Right renal cortex interstitium (tissue), 3 donors: ENCODE measurements at places on chromosomes 2 and 18. TPM values are rescaled to one million over a fixed set of nuclear protein-coding genes. Genes with fewer than 3 reads are reported as not detected.

- no peak for DNase-seq
Observed at GRCh38 chr2:179268277-179268925, 3.8 kb upstream of the SESTD1 start.

DNA sequence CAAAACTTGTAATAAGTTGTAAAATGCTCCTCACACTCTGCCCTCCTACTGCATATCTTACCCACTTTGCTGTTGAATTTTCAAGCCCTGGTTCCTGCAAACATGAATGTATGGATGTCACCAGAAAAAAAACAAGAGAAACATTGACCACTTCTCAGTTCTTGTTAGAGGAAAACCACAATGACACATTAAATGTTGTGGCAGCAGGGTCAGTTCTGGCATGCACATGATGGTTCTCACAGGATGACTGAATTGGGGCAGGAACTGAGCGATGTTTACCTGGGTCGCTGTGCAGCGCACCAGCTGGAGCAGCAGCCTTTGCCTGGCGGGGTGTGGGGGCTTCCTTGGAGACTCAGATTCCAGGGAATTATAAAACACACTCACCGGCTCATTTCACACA, 14.0 kb upstream of the PRKCE start:
- DNase-seq, result no peak

DNA sequence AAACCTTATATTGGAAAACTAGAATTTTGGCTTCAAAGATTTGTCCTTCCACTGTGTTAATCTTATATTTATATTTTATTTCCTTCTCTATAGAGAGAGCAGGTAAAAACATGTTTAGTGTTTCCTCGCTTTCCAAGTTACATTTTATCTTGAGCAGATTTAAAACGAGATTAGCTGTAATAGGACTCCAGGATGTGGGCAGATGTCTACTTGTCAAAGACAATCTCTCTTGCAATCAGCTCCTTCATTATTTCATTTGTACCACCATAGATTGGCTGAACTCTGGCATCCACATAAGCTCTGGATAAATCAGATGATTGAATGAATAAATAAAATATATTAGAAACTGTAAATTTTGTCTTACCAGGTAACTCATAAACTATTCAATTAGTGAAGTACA, 17.5 kb upstream of the KANSL1L start:
- DNase-seq, result no peak

DNA sequence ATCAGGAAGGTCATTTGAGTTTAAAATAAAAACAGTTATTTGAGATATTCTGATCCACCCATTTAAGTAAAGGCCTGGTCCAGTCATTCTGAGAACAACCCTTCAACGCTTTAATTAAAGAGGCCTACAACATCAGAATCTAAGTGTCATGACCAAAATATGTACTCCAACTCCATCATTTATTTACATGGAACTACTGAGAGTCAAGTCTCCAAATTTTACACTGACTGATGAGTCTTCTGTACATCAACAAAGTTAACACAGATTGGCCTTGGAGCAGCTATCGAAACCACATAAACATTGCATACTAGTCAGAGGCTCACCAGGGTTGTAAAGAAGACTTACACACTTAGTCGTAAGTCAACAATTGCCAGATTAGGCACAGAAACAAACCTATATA, 37.1 kb downstream of the PIEZO2 start:
- no peak for DNase-seq

DNA sequence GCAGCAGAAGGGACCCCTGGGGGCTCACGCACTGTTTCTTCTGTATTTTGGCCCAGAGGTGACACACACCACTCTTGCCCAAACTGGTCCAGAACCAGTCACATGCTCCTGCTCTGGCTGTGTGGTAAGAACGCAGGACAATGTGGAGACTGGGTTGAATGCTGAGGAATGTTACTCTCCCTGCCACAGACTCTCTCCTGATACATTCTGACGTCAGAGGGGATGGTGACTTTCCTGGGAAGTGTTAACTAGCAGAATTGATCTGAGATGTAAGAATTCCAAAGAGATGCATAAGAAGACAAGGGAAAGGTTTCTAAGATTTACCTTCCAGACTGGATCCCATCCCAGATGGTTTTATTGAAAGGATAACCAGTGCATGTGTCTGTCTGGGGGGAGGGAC, 100.8 kb downstream of the ASB1 start:
- no peak for DNase-seq

DNA sequence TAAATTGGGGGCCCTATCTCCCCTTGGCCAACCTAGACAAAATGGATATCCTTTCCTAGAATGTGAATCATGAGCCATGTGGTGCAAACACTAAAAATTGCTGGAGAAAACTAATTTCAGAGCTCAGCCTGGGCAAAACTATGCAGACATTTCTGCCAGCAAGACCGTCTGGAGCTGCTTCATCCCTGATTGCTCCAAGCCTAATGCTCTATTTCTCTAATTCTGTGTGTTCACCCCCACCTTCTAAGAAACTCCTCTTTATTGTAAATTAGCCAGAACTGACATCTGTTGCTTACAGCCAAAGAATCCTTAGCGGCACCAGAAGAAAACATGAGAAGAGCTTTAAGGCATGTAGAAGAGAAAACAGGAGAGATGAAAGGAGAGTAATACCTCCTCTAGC, 337.7 kb upstream of the CHAC2 start:
- DNase-seq, result no peak

GRCh38 chr18:48460929-48461583, 51.9 kb upstream of the ZBTB7C start:
- no peak for DNase-seq

DNA sequence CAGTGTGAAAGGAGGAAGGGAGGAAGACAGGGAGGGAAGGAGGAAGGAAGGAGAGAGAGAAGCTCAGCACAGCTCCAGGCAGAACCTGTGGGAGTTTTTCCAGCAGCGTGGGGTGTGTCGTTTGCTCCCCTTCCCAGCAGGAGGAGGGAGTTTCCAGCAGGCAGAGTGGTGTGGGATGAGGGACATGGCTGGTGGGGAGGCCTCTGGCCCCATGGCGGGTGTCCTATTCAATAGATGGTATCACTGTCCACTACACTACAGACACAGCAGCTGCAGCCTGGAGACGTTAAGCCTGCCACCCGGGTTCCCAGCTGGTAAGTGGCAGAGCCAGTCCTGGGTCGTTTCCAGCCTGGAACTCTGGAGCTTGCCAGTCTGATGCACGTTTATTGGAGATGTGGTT, 44.7 kb downstream of the GLI2 start:
- DNase-seq, result no peak

GRCh38 chr2:127619877-127620705, 25.9 kb upstream of the GPR17 start:
- DNase-seq, result no peak

DNA sequence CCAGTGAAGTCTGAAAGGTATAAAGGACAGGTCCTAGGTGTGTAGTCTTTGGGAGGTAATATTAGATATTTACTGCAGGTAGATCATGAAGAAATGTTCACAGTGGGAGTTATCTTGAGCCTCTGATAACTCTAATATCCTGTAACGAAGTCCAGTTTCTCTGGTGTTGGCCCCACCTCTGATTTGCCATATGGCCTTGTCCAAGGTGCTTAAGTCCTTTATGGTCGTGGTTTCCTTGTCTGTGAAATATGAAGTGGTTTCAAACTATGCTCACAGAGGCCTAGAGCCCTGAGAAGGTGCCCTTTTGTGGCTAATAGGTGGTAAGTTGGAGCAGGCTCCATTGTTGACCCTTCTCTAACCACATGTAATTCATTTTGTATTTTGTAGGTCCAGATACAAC, 190.7 kb downstream of the ICOS start:
- DNase-seq, result no peak

GRCh38 chr2:240565333-240566202, 2.7 kb upstream of the RNPEPL1 start:
- DNase-seq, result no peak

DNA sequence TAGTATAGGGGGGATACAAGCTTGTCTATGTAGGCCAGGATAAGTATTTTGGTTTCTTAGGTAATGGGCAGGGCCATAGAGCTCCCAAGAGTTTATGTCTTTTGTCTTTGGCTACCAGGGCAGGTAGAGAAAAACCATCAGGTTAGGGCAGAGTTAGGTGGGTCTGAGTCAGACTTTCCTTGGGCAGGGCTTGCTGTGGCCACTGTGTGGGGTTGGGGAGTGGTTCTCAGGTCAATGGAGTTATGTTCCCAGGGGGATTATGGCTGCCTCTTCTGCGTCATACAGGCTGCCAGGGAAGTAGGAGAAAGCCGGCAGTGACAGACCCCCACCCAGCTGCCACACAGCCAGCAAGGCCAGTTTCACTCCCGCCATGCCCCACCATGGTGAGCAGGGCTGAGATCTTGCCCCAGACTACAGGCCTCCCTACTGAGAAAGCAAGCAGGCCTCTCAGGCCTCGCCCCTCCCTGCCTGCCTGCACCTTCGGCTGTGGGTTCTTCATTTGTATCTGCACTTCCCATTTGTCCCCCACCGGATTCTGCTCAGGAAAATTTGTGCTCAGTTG, 55.5 kb downstream of the RPIA start:
- no peak for DNase-seq

DNA sequence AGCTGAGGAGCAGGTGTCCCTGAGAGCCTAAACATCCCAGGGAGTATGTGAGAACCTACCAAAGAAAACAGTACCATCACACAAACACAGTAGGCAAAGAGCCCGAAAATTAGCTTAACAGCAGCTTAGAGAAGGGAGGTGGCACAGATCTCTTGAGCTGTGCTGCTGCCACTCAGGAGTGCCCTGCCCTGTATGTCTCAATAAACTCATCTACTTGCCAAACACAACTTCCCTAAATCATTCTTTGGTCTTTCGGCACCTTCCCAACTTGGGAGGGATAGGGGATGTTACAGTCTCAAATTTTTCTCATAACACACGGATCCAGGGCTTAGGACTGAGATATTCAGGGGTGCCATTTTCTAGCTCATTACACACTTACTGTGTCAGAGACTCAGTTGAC, 45.3 kb upstream of the C1D start:
- DNase-seq, result no peak

DNA sequence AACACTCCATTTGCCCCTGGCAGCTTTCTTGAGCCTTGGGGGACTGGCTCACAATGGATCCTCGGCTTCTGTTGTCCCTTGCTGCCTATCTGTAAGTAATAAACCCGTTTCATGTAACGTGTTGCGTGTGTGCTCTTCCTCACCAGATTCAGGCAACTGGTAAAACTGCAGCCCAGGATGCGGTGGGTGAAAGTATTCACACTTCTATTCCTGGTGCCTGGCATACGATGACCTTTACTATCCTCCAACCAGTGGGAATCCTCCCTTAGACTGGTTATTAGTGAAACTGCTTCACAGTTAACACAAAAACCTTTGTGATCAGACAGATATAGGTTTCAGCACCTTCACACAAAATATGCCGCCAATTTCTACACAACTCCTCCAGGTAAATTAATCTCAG, 13.6 kb upstream of the ICA1L start:
- no peak for DNase-seq

GRCh38 chr18:49846718-49847470, 33.6 kb upstream of the ACAA2 start:
- no peak for DNase-seq

DNA sequence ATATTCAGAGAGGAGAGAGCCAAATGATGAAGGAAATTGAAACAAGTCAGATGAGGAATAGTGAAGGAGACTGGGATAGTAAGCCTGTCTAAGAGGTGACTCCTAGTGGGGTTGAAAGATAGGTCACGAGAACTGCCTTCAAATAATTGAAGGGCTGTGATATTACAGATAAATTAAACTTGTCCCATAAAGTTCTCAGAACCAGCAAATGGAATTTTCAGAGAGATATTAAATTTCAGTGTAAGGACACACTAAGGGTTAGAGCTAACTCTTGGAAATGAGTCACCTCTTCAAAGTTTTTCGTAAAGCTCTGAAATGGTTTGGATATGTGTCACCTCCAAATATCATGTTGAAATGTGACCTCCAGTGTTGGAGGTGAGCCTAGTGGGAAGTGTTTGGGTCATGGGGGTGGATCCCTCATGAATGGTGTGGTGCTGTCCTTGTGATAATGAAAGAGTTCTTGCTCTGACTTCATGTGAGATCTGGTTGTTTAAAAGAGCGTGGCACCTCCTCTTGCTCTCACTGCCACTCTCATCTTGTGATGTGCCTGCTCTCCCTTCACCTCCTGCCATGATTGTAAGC, 87.3 kb downstream of the BABAM2 start:
- DNase-seq, result no peak

- no peak for DNase-seq
Observed at GRCh38 chr2:239871481-239872435, 153.4 kb downstream of the NDUFA10 start.

GRCh38 chr2:170361090-170361936, 183.4 kb downstream of the MYO3B start:
- no peak for DNase-seq

DNA sequence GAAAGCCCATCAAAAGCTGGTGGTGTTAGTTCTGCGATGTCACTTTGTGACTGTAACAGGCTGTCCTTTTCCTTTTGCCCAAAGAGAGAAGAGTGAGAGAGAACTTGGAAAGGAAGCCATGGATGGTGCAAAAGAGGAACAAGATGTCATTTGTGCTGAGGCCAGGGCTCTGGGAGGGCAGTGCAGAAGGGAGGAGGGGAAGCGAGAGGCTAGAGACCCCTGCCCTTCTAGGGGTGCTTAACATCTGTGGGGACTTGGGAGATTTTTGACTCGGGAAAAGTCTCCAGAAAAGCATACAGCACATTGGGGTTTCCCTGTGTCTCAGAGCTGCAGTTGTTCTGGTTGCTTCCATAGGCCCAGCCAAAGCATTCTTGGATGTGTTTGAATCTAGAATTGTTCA, 49.6 kb downstream of the ZBTB7C start:
- no peak for DNase-seq

DNA sequence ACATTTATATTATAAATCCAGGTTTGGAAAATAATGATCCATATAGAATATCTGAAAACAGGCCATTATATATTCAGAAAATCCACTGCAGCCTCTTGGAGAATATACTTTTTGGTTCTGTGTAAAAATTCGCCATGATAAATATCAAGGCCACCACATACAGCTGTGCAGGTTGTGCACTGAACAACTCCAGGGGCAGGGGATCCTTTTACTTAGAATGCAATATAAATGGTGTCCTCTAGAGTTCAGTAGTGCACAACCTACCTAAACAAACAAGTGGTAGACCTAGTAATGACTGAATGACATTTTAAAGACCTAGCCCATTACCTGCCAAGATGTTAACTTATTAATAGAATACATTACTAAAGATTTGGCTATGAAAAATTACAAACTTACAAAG, 22.4 kb downstream of the MOGAT1 start:
- no peak for DNase-seq

- no peak for DNase-seq
Observed at GRCh38 chr2:85753525-85754312, at the start of gene ATOH8. Gene ATOH8 (plus strand): TSS chr2:85753991. CDS start chr2:85754190, 199 bp downstream.

DNA sequence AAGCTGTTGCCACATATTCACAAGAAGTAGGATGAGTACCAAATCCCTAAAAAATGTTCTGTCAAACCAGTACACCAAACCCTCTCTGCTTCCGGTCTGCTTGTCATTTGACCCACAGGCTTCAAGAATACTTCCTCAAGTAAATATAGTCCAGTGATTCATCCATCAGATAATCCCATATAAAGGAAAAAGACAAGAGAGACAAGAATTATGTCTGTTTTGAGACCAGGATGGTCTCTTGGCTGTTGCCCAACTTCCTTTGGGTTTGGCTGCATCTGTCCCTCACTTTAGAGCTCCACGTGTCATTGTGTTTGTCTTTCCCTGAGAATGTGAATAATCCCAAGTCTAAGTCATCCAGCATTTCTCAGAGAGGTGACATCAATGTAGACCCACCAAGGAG, 91.5 kb upstream of the NRP2 start:
- no peak for DNase-seq

Gene IRS1
- polyA plus RNA-seq, result 12.1 TPM

Gene CMPK2
- polyA plus RNA-seq, result 4.2 TPM

Gene CAD
- 42.0 TPM for polyA plus RNA-seq

Gene IL18R1
- polyA plus RNA-seq, result 2.1 TPM

Gene VIT
- polyA plus RNA-seq, result not detected

Gene NOP58
- polyA plus RNA-seq, result 111 TPM

Gene CRYGC
- not detected for polyA plus RNA-seq
